ENCODE measurements at places on chromosomes 1 and 21.

DNA sequence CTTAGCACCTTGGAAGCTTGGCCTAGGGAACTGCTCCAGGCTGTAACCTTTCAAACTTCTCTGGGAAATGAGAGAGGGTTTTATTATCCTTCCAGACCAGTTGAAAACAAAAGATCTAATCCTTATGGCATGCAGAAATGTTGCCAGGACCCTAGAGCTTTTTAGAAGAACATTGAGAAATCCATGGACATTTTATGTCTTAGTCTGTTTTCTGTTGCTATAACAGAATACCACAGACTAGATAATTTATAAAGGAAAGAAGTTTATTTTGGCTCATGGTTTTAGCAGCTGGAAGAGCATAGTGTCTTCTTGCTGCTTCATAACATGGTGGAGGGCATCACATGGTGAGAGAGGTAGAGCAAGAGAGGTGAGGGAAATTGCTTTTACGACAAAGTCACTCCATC lies 25.8 kb downstream of the OSBPL9 start:
- no peak for DNase-seq

- no peak for DNase-seq
These were observed 21.0 kb upstream of the LORICRIN start for GRCh38 chr1:153238527-153238926.

GRCh38 chr1:224196813-224197600 lies 14.0 kb downstream of the DEGS1 start:
- DNase-seq: no peak

DNA sequence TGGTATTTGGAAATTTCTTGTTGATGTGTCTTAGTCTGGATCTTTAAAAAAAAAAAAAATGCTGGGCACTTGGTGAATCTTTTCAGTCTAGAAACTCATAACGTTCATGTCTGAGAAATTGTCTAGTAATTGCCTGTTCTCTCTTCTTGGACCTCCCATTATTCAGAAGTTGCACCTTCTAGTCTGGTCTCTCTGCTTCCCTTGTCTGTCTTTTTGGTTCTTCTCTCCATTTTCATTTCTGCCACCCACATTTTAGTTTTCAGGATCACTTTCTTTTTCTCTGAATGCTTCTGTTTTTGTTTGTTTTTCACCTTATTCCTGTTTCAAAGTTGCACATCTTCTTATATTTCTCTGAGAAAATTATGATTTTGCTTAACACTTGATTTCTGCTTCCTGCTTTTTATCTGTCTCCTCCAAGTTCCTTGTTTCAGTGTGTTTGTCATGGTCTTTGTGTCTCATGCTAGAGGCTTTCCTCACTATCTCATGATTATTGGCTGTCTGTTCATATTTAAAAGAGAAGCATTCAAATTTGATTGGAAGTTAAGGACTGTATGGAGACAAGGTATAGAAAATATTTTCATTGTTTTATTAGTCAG lies 21.3 kb downstream of the BACE2 start:
- DNase-seq: no peak

DNA sequence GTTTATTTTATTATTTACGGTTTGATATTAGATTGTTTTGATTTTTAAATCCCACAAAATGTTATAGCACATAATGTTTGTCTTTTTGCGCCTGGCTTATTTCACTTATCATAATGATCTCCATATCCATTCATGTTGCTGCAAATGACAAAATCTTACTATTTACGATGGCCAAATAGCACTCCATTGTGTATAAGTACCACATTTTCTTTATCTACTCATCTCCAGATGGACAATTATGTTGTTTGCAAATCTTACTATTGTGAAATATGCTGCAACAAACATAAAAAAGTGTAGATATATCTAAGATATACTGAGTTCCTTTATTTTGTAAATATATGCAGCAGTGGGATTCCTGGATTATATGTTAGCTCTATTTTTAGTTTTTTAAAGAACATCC lies 1568.3 kb downstream of the AMY1C start:
- no peak for DNase-seq

DNA sequence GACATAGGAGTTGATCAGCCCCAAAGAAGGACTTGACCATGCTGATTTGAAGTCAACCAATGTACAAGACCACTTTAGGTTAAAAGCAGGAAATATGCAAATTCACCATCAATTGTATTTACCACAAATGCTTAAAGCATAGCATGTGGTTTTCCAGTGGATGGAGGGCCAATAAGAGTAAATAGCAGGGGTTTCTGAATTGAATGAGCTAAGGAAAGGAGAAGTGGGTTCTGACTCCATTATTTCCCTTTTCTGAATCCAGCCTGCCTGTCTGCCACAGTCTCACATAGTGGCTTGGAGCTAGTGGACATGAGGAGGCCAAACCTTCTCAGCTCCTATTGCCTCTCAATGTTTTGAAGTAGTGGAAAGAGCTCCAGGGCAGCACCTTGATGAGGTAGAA lies 7.2 kb upstream of the TNFSF18 start:
- no peak for DNase-seq

GRCh38 chr1:172447641-172448040 lies 3.8 kb upstream of the PIGC start:
- DNase-seq: no peak

- no peak for DNase-seq
These were observed 238.2 kb upstream of the MAP1LC3C start for GRCh38 chr1:242237051-242237450.

DNA sequence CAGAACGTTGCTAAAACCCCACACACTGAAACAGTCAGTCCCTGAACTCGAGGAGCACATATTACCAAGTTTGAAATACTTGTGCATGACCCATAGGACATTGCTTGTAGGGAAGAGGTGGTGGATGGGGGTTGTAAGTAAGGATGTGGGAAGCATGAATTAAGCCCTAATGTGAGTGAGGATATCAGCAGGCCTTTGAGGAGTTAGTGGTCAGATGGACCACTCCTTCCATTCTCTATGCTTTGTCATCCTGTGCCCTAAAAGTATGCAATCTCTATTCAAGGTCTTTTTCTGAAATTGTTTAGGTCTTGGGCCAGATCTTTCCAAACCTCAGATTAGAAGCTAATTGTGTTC lies 70.9 kb upstream of the SAMSN1 start:
- DNase-seq: no peak

- peak; percentile 31 for DNase-seq
These were observed 221.4 kb downstream of the HLX start for GRCh38 chr1:221100611-221101010.

DNA sequence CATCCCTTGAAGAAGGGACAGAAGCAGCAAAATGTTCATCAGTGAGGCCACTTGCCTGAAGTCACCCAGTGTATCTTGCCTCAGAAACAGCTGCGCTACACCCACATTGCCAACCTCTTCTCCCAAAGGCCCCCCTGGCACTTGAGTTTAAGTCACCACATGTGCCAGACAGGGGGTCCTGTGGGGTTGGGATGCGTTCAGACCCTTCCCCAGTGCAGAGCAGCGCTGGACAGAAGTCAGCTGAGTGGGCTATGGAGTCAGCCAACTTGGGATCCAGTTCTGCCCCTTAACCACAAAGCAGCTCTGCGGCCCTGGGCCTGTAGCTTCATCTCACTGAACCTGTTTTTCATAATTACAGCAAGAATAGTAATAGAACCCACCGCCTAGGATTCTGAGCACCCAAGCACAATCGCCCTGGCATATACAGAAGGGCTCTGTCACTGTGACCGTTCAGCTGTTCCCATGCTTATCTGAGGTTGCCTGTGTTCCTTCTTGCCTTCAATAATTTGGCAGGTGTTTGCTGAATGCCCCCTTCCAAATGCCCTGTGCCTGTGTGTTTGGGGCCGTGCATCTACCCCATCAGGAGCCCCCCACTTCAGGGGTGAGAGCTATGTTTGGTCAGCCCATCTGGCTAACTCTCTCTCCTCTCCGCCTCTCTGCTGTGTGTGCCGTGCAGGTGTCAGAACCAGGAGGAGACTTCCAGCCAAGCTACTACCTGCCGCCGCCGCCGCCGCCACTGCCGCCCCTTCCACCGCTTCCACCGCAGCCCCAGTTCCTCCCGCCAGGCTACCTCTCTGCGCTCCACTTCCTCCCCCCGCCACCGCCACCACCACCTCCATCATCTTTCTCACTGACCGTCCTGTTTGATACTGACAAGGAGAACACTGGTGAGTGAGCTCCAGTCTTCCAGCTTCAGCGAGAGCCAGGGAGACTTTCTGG lies 5.0 kb downstream of the DMRTB1 start:
- no peak for DNase-seq

- no peak for DNase-seq
These were observed 107.8 kb downstream of the LAMC2 start for GRCh38 chr1:183293876-183294275.

GRCh38 chr1:227073786-227074185 lies 133.7 kb downstream of the COQ8A start:
- no peak for DNase-seq

GRCh38 chr1:96234299-96234698 lies 487.3 kb upstream of the PTBP2 start:
- no peak for DNase-seq

DNA sequence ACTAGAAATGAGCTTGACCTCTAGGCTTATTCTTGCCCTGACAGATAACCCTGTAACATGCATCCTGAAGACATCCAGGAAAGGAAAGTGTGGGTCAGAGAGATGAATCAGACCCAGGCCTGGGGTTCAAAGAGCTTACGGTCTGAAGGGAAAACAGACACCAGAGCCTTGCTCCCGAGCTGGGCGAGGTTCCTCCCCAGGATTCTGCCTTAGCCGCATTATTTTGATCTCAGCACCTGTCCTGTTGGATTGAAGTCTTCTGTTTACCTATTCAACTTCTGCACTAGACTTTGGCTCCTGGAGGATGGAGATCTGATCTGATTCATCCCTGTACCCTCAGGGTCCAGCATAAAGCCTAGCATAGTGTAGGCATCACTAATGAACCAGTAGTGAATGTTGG lies 1.9 kb downstream of the CYP4B1 start:
- no peak for DNase-seq

DNA sequence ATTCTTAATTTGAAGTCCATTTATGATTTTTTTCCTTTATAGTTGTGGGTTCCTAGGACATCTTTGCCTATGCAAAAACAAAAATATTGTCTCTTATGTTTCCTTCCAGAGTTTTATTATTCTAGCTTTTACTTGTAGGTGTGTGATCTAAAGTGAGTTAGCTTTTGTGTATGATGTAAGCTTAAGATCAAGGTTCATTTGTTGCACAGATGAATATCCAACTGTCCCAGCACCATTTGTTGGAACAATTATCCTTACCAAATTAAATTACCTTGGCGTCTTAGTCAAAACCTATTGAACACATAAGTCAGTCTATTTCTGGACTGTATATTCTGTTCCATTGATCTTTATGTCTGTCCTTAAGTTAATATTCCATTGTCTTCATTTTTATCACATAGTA lies 337.6 kb downstream of the ZP4 start:
- DNase-seq: no peak

GRCh38 chr1:151475175-151475574 lies 15.9 kb upstream of the POGZ start:
- no peak for DNase-seq

- no peak for DNase-seq
These were observed 325.0 kb upstream of the PLXNA2 start for GRCh38 chr1:208569181-208569580.

- DNase-seq: no peak
These were observed 52.4 kb downstream of the XCL1 start for GRCh38 chr1:168628807-168629206.

DNA sequence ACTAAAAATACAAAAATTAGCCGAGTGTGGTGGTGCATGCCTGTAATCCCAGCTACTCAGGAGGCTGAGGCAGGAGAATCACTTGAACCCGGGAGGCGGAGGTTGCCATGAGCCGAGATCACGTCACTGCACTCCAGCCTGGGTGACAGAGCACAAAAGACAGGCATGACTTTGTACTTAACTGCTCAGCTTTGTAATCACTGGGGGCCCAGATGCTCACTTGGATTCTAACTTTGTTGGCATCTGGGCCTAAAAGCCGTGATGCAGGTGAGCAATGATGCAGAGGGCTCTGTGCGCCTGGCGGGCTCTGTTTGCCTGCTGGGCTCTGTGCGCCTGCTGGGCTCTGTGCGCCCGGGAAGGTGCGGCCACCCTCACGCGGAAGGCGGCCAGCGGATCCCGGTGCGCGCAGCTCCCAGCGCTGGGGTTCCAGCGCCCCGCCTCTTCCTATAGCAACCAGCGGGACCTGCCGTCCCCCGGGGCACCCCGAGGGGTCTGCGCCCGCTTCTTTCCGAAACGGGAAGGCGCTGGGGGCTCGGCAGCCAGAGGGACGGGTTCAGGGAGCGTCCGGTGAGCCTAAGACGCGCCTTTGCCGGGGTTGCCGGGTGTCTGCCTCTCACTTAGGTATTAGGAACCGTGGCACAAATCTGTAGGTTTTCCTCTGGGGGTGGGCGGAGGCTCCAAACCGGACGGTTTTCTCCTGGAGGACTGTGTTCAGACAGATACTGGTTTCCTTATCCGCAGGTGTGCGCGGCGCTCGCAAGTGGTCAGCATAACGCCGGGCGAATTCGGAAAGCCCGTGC lies 31.7 kb downstream of the PRMT2 start:
- DNase-seq: no peak

- DNase-seq: peak; percentile 41
These were observed 855 bp upstream of the IVNS1ABP start for GRCh38 chr1:185317886-185318310.

- peak; percentile 47 for DNase-seq
These were observed 5.7 kb downstream of the TPM3 start for GRCh38 chr1:154186177-154186576.

DNA sequence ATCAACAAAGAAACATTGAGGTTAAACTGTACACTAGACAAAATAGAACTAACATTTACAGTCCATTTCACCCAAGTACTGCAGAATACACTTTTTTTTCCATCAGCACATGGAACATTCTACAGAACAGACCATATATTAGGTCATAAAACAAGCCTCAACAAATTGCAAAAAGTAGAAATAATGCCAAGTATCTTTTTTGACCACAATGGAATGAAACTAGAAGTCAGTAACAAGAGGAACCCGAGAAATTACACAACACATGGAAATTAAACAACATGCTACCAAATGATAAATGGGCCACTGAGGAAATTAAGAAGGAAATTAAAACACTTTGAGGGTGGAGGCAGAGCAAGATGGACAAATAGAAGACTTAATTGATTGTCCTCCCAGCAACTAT lies 8.4 kb upstream of the C1orf185 start:
- no peak for DNase-seq

GRCh38 chr1:185042737-185043136 lies 2.6 kb upstream of the RNF2 start:
- no peak for DNase-seq

DNA sequence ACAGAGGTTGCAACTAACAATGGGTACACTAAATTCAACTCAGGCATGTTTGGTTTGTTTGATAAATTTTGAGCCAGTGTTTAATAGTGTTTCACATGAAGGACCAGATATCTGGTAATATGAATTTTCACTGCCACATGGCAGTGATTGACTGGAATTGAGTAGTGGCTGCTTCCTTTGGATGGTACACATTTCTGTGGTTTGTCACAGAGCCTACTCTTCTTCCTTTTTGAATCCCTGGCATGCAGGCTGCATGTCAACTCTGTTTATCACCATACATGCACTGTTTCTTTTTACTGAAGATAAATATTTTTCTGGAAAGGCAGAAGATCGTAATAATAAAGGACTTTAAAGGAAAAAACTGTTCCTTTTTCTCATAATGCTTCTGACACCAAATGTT lies 35.5 kb downstream of the SDCCAG8 start:
- DNase-seq: no peak

Data from Ammon's horn (tissue), 1 donor.